ENCODE measurements at places on chromosomes 1 and 21.
A peak's percentile ranks its signal among the peaks of the same experiment; 100 is the strongest.

DNA sequence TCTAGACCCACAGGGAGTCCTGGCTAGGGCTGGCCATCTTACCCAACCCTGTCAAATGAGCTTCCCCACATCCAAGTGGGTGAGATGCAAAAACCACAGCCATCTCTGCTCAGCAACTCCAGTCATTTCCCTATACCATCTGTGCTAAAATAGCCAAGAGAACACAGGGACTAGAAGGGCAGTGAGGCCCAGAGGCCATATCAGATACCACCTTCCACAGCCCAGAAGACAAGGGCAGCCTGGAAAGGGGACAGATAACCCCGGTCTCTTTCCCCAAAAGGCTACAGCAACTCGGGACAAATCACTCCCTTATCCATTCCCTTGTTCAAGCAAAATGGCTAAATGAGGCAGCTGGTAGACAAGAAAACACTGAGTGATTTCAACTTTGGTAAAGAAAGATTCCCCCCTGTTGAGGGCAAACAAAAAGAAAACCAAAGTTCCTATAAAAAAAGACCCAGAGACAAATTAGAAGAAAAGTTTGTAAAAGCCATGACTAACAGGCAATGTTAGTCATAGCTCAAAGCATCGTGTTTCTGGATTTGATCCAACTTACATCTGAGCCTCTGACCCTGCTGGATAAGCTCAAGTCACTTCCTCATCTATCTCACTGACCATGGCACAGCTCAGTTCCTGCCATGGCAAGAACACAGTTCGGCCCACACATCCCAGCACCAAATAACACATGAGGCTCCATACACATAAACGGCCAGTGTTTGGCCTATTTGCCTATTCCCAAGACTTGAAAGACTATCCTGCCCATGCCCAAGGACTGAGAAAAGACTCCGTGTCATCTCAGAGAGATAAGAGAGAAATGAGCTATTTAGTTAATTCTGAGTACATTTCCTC lies 3.1 kb downstream of the LAMB3 start:
- no peak for DNase-seq

DNA sequence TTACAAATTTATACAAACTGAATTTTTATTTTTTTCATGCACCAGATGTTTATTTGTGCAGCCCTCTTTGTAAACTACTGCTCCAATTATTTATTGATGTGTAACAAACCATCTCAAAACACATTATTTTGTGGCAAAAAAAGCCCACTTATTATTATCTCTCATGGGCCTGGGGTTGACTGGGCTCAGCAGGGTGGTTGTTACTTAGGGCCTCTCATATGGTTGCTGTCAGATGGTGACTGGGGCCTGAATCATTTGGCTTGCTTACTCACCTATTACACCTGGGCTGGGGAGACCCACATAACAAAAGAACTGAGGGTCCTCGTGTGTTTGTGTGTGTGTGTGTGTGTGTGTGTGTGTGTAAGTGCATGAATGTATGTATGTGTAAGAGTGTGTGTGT lies 52.5 kb upstream of the HSPA13 start:
- DNase-seq, result no peak

- peak; percentile 96 for DNase-seq
Observed at GRCh38 chr1:27301582-27302199, 20.3 kb upstream of the TMEM222 start.

GRCh38 chr1:36858553-36858952 lies 175.8 kb downstream of the GRIK3 start:
- no peak for DNase-seq

DNA sequence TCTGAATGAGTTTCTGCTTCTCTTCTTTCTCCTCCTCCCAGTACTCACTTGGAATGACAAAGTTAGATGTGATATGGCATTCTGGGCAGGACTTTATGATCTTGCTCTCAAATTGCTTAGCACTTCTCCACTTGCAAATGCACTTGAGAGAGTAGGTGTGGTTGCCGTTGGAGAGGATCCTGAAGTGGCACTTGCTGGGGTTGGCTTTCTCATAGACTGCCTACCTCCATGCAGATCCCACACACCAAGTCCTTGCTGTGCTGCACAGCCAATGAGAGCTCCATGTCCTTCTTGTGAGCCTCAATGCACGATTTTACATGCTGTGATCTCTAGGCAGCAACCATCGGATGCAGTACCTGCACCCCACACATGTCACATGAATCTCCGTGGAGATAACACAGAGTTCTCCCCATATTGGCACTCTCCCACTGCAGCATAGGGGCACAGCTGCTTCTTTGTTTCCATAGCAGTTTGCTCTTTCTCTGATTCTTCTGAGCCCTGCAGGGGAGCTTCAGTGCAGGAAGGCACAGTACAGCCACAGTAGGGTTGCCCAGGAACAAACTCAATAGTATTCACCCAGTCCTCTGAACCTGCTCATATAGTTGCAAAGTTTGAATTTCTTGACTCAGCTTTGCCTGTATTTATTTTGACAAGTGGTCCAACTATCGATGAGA lies 45.2 kb downstream of the ZNF691 start:
- DNase-seq, result peak; percentile 97

DNA sequence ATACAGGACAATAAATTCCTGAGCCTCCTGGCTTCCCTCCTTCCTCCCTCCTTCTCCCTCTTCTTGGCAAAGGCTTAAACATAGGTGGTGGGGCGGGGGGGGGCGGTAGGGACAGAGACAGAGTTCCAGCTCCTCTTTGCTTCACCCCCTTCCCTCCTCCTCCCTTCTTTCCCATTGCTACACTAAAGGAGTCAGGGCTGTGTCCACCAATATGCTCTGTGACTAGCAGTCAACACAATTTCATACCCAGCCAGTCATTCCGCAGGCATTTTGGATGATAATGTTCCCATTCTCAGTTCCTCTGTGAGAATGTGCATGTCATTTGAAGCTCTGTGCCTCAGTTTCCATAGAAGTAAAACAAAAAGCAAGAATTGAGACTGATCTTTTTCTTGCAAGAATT lies 1.7 kb downstream of the LMOD1 start:
- DNase-seq, result no peak

DNA sequence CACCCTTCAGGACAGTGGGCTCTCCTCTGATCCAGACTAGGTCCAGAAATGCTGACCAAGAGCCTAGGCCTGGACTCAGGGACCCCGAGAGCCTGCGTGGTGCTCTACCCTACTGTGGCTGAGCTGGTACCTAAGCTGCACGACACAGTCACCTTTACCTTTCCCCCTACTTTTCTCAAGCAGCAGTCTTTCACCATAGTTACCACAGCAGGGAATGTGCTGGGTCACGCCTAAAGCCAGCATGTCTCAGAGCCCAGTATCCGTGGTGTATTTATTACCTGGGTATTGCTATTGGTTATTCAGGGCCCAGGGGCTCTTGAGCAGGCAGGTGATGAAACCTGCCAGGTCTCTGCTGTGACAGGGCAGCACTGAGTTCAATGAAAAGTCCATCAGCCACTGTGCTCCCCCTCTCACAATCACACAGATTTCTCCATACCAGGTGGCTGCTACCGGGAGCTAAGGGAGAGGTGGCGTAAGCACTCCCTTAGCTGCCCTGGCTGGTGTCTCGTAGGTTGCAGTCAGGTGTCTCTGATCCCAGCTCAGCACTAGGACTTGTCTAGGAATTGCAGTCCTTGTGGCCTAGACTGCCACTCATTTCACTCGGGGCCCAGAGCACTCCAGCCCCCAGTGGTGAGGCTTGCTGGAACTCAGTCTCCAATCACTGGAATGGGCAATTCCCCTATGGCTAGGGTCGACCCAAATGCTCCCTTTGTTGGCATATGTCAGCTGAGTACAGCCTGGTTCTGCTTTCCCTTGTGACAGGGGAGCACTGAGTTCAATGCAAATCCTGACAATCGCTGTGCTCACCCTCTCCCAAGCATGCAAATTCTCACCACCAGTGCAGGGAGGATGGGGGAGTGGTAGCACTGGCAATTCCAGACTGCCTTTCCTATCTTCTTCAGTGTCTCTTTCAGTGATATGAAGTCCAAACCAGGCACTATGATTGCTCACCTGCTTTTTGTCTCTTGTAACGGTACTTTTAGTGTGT lies 128.7 kb downstream of the PHTF1 start:
- DNase-seq, result no peak

- DNase-seq, result no peak
Observed at GRCh38 chr21:43268086-43268803, 99.4 kb downstream of the CRYAA start.

GRCh38 chr1:121483961-121484424 lies 299.2 kb downstream of the SRGAP2C start:
- DNase-seq, result no peak

- no peak for DNase-seq
Observed at GRCh38 chr1:157782931-157783330, 6.0 kb upstream of the FCRL2 start.

DNA sequence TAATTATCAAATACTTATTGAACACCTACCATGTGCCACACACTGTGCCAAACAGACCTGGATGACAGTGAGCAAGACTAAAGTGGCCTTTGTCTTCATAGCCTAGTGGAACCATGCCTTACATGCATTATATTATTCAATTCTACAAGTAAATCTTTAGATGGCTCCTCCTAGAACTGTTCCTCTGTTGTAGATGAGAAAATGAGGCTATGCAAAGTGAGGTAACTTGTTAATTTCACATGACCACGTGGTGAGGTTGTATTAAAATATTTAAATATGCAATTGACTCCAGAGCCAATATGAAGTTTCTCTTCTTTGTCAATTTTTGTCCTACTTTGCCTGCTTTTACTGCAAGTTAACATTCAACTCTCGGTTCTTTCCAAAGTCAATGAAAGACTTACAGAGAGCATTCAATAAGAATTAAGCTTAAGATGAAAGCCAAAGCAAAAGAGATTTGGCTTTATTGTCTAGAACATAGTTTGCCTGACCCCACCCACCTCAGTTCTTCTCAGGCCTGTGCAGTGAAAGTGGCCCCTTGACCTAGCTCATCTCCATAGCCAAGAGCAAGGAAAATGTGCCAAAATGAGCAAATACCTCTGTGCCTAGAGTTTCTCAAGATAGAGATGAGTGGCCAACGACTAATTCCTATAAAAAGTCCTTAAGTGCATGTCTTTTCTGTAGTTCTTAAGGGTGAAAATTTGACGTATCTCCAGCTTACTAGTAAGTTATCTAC lies 263.2 kb upstream of the NFIA start:
- DNase-seq, result no peak

DNA sequence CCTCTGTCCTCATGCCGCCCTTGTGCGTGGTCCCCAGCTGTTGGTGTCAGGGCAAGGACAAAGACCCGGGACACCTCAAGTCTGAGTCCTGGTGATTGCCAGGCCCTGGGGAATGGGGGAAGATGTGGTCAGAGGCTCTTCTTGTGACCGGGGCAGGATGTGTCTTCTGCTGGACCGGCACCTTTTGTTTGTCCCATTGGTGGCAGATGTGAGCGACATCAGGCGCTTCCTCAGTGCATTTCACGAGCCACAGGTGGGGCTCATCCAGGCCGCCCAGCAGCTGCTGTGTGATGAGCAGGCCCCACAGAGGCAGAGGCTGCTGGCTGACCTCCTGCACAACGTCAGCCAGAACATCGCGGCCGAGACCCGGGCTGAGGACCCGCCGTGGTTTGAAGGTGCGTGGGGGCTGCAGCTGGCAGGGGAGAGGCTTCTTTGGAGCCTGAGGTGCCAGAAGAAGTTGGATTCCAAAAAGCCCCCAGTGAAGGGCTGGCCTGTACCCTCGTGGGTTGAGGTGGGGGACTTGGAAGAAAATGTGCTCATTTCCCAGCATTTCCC lies 8.4 kb downstream of the DFFB start:
- DNase-seq, result no peak

DNA sequence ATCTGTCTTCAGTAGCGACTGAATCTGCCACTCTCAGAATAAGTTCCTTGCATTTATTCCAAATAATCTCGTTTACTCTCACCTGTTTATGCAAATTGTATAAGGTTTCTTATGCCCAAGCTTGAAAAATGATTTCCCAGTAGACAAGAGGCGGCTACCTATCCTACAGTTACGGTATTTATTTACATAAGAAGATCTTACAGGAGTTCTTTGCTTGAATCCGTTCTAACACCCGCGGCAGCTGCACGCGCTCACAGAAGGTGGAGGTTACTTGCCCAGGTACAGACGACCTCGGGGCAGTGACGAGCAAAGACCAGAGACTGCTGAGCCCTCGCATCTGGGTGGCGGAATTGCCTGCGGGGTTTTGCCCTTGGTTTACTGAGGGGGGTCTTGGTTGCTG lies 79.9 kb downstream of the SKI start:
- no peak for DNase-seq

- DNase-seq, result no peak
Observed at GRCh38 chr1:153926405-153926804, 3.6 kb upstream of the GATAD2B start.

DNA sequence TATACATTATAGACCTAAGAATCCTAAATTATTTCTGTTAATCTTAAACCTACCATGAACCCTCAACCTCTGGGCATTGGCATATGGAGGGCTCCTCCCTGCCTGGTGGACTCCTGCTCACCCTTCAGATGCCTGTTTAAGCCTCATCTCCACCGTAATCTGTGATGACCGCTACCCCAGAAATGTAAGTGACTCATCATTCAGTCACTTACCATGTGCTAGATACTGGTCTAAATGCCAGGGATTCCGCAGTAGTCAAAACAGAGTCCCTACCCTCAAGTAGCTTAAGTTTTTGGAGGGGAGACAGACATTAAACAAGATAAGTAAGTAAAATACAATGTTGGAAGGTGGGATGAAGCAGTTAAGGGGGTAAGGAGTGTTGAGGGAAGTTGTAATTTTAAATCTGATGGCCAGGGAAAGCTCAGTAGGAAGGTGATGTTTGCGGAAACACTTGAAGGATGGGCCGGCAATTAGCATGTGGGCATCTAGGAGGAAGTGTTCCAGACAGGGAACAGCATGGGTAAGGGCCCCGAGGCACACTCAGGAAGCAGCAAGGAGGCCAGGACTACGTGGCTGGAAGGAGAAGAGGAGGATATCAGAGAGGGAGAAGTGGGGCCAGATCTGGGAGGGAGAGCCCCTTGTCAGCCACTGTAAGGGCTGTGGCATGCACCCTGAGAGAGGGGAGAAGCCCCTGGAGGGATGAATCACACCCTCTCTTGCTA lies 141.7 kb upstream of the HOOK1 start:
- no peak for DNase-seq

GRCh38 chr1:229841230-229841629 lies 215.2 kb downstream of the URB2 start:
- no peak for DNase-seq

Measured in DMS79 treated with DMSO at 0.1 percent for 48 hours (cell line).